ENCODE measurements at places on chromosomes 5 and 9.
A peak's percentile ranks its signal among the peaks of the same experiment; 100 is the strongest.

- DNase-seq = no peak
Observed at GRCh38 chr5:60916646-60917045, 28.2 kb downstream of the ERCC8 start.

DNA sequence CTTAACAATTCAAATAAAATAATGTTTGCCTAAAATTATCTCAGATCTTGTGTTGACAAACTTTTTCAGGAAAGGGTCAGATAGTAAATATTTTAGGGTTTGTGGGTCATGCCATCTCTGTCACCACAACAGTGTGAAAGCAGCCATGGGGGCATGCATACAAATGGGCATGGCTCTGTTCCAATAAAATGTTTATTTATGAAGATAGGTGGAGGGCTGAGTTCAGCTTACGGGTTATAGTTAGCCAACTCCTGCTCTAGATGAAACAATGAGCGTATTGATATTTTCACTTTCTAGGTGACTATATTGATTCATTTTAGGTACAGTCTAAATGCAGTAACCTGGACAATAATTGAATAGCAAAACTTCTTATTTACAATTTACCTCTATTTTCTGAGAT, 533.8 kb upstream of the CLINT1 start:
- DNase-seq = no peak

DNA sequence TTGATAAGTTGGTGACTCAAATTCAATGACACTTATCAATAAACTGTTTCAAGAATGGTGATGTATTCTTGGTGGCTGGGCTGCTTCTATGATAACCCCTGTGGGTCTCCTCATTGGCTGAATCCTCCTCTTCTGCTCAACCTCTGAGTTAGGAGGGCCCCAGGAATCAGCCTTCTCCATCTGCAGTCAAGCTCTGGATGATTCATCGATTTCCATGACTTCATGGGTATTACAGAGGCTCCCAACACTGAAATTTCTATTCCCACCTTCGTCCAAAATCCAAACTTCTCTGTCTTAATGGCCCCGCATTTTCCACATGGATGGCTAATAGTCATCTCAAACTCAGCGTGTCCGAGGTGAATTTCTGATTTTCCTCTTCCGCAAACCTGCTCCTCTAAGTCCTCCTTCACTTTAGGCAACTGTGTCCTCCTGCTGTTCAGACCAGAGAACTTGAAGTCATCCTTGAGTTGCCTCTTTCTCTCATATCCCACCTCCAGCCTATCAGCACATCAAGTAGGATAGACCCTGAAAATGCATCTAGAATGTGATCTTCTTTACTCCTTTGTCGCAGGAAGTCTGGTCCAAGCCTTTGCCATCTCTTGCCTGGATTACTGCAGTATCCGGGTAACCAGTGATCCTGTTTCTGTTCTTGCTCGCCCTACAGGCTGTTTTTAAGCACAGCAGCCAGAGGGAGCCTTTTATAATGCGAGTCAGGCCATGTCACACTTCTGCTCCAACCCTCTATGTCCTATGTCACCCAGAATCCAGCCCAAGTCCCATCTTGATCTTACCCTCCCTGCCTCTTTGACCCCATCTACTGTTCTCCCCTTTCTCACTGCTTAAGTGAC, 41.4 kb upstream of the IL7R start:
- DNase-seq = no peak

GRCh38 chr9:16434526-16434925, 435.9 kb downstream of the BNC2 start:
- DNase-seq = no peak

DNA sequence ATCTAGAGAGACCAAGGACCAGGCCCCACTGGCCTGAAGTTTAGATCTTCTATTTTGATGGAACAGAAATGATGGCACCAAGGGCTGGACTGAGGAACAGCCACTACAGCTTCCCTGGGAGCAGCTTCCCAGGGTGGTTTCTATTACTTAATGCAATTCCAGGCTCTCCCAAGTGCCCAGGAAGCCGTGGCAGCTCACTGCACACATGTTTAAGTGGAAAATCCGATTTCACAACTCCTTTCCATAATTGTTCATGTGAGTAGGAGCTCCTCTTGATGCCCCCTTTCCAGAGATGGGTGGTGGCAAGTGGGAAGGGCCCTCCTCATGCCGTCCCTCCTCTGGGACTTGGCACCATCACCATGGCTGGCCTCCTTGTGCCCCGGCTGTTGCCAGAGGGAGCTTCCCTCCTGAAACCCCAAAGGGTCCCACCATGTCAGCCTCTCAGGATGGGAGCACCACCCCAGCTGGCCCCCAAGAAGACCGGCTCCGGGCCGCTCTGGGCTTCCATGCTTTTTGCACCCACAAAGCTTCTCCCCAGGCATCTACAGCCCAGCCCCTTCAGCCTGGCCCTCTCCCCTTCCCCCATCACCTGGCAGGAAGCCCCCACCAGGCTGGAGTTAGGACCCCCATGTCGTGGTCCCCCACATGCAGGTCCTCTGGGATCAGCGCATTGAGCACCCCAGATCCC, 9.1 kb upstream of the UBAC1 start:
- DNase-seq = no peak

GRCh38 chr9:109886617-109887016, 106.6 kb downstream of the PALM2AKAP2 start:
- DNase-seq = no peak

- DNase-seq = no peak
Observed at GRCh38 chr5:3796736-3797135, 201.1 kb downstream of the IRX1 start.

GRCh38 chr9:83656032-83656680, 33.2 kb downstream of the IDNK start:
- DNase-seq = no peak

DNA sequence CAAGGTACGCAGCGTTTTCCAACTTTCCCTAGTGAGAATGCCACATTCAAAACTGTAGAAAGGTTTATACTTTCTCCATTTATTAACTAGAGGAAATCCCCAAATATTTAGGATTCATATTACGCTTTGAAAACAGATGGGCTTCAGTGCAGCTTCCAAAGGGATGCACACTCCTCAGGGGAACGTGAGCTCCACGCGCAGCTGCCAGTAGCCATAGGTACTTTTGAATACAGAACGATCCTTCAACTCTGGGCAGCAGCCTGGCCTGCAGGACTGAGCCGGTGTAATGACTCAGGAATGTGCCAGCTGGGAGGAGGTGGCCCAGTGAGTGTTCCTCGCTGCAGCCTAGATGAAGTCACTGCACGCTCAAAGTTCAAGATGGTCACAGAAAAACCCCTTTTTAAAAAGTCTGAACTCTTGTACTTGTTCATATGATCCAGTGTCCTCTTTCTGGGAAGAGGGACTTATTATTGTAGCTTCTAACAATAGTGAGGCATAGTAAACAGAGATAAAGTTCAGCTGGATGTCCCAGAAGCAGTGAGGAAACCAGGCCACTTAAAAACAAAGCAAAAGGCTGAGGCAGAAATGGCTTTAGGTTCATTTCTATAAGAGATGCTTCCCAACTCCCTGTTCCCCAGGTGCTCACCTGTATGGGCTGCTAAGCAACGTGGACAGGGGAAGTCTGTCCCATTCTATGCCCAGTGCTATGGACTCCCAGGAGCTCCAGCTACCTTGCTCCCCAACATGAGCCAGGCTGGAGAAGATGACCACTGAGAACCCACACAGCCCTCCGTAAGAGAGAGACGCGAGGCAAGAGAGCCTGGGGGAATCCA, 130.0 kb downstream of the LHFPL2 start:
- peak; percentile 82 for DNase-seq

- DNase-seq = no peak
Observed at GRCh38 chr5:146761811-146762210, 116.7 kb downstream of the PPP2R2B start.

DNA sequence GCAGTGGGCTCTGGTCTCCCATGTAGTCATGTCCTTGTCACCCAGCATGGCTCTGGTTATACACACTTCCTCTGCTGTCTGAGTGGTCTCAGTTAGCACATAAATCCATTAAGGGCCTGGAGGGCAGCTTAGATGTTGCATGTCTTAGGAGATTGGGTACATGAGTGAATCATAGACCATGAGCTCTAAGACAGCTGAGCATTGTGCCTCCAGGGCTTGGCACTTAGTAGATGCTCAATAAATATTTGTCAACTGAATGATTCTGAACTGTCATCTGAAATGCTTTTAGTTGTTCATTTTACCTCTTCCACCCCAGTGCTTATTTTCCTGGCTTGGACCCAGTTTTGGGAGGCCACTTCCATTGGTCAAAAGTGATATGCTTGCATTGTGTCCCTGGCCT, 135.6 kb downstream of the BOD1 start:
- DNase-seq = no peak

- no peak for DNase-seq
Observed at GRCh38 chr5:1219098-1219767, 5.9 kb upstream of the SLC6A18 start.

DNA sequence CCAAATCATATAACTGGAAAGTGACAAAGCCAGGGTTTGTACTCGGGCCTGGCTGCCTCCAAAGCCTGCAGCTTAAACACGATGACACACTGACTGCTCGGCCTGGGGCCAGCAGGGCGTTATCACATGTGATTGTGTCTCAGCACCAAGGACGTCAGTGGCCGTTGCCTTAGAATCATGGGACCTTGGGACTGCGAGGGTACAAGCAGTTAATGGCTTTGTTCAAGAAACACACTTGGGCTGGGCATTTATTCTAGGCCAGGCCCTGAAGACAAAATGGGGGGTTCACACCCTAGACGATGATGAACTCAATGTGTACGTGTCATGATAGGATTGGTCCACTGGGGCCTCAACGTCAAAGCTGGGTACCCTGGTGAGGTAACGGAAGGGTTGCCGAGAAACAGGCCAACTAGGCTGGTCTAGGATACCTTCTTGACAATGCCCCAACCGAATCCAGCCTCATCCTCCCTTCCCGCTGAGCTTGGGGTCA, 13.0 kb downstream of the SH3PXD2B start:
- DNase-seq = no peak

DNA sequence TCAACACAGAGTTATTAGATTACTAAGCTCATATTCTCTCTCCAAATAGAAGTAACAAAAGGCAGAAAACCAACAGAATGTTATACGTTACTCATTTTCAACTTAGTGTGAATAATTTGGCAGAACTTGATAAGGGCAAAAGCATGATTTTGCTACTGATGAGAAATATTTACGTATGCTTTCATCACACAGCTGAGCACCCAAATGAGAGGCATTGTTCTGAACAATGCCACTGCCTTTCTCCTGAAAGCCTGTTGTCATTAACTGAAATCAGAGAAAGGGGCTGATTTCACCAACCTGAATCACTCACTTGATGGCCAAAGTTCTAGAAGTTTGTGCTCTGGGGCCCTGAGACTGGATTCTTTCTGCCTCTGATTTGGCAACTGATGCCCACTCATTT, 367.5 kb upstream of the PTGER4 start:
- DNase-seq = no peak

- DNase-seq = no peak
Observed at GRCh38 chr5:176620333-176620981, 9.9 kb downstream of the SNCB start.

GRCh38 chr5:131394128-131394527, 130.3 kb downstream of the CDC42SE2 start:
- DNase-seq = peak; percentile 62

DNA sequence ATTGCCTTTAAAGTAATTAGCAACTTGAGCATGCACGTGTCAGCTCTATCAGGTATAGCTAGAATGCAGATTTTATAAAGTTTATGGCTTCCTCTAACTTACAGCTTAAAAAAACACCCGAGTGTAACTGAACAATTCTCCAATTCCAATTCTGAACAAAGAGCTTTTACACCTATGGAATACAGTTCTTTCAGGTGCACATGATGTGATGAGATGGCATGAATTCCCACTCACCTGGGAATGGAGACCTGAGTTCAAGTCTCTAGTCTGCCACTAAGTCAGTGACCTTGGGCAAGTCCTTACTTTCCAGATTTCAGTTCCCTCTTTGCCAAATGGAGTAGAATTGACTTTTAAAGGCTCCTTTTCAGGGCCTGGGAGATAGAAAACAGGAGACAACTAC, 1.8 kb downstream of the ZFAND5 start:
- no peak for DNase-seq

GRCh38 chr9:79551586-79551985, 20.2 kb upstream of the TLE4 start:
- no peak for DNase-seq

DNA sequence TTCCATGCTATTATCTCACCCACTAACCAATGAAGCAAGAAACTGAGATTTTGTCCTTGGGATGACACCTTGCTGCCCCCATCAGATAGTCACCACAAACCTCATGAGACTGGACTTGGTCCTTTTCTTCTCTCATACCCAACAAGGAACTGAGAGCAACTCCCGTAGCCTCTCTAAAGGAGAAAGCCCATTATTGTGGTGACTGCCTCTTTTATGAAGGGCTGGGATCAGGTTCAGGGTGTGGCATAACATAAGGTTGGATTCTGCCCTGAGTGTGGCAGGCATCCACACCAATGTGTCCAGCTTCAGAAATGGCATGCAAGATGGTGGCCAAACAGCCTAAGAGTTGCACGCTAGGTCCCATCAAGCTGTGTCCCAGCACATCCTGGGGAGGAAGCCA, 1.3 kb upstream of the ACTL7A start:
- DNase-seq = no peak

GRCh38 chr9:89562186-89562814, 42.5 kb upstream of the GADD45G start:
- peak; percentile 97 for DNase-seq

DNA sequence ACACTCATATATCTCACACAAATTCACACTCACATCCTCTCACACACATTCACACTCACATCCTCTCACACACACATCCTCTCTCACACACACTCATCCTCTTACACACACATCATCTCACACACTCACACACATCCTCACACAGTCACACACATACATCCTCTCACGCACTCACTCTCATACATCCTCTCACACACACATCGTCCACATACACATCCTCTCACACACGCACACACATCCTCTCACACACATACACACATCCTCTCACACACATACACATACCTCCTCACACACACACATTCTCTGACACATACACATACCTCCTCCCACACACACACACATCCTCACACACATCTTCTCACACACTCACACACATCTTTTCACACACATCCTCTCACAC, 129.1 kb upstream of the SLC30A5 start:
- DNase-seq = no peak

GRCh38 chr5:115457571-115457970, 87.0 kb downstream of the FEM1C start:
- DNase-seq = peak; percentile 45

- no peak for DNase-seq
Observed at GRCh38 chr5:5480481-5481111, 58.1 kb downstream of the ICE1 start.

DNA sequence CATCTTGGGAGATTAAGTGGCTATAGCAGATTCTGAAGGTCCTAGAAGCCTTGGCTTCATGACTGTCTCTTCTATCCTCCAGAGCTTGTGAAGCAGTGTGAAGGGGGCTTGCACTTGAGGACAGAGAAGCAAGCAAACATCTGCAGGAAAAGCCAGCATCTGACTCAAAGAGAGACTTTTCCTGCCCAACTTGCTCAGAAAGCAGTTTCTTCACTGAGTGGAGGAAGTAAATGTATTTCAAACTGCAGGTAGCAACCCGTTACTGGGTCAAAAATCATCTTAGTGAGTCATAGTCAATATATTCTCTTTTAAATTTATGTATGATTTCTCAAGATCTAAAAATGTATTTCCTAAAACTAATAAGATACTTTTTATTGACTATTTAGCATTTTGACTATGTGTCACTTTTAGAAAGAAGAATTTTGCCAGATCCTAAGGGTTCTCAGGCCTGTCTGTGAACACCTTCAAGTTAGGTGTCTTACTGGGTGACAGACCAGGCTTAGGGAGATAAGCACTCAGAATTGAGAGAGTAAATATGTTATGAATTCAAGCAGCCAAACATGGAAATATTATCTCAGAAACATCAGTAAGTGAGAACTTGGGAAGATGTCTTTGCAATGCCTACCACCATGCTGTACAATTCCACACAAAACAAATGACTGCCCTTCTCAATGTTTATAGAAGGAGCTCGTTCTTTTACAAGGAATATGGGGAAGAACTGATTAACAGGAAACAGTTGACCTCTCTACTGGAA, 72.6 kb upstream of the DMAC1 start:
- DNase-seq = no peak

All from ACHN (cell line).